Tibial artery (tissue), 4 donors: ENCODE measurements at places on chromosomes 5 and 9.

GRCh38 chr5:108521841-108522506, 140.1 kb upstream of the FBXL17 start:
- no peak for DNase-seq

GRCh38 chr9:98280574-98280973, 25.1 kb upstream of the TBC1D2 start:
- DNase-seq: no peak

GRCh38 chr5:132464156-132464939, 26.2 kb downstream of the IRF1 start:
- peak; percentile 18 for DNase-seq

DNA sequence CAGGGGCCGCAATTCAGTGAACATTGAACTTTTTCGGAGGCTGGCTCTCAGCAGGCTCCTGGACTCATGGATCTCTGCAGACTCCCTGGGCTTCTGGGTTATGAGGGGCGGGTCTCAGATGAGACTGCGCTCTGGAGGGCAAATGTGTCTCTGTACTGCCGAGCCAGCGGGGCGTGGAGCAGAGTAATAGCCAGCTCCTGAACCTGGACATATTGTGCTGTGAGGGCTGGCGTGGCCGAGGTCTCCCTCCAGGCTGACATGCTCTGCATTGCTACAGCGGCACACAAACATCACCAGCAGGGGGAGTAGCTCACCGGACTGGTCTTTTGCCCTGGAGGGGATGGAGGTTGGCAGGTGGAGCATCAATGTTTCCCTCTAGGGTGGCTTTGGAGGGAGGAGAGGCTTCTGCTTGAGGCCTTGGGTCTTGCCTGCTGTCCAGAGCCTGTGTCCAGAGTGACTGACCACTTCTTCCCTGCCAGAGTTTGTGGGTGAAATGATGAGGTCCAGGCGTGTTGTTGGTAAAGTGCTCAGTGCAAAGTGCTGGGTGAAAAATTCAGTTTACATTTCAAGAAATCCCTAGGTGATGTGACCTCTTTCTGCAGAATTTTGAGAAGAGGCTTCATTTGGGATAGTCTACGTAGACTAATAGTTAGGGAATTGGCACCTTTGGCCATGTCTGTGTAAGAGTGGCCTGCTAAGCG, 10.9 kb upstream of the GADD45G start:
- no peak for DNase-seq

- DNase-seq: peak; percentile 3
Measured at GRCh38 chr5:168327994-168328393, 36.5 kb downstream of the WWC1 start.

GRCh38 chr5:80318212-80318611, 1.6 kb upstream of the SPZ1 start:
- DNase-seq: no peak

GRCh38 chr9:126165755-126166154, 160.9 kb upstream of the MVB12B start:
- peak; percentile 39 for DNase-seq

- no peak for DNase-seq
Measured at GRCh38 chr5:134188092-134188491, 11.3 kb upstream of the SKP1 start.

GRCh38 chr5:33594006-33594405, 153.2 kb downstream of the TARS1 start:
- DNase-seq: no peak

DNA sequence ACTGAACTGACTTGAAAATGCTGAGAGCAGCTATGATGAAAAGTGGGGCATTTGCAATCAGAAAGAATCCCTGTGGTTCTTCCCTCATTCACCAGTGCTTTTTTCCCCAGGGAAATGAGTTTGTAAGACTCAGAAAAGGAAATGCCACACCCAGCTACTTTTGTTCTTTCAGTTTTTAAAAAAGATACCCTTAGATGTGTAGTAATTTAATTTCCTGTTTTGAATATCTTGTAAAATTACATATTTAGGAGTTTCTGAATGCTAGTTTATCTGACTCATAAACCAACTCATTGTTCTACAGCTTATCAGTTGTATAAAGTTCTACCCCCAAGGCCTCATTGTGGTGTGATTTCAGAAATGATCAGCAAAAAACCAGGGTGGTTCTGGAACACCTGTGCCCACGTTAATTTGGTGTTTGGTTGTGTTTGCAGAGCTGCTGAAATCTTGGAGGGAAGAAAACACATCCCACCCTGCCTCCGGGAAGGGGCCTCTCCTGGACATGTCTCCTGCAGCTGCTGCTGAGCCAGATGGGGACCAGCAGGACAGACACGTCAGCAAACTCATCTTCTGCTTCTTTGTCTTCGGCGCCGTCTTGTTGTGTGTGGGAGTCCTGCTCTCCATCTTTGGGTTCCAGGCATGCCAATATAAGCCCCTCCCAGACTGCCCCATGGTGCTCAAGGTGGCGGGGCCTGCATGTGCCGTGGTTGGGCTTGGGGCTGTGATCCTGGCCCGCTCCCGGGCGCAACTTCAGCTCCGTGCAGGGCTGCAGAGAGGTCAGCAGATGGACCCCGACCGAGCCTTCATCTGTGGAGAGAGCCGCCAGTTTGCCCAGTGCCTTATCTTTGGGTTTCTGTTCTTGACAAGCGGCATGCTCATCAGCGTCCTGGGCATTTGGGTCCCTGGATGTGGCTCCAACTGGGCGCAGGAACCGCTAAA, 2.8 kb downstream of the TMEM171 start:
- DNase-seq: no peak

- DNase-seq: no peak
Measured at GRCh38 chr5:148228392-148228984, 9.8 kb upstream of the MARCOL start.

- DNase-seq: no peak
Measured at GRCh38 chr9:132892400-132892799, 13.7 kb downstream of the SPACA9 start.

GRCh38 chr9:99807956-99808355, 13.7 kb upstream of the NR4A3 start:
- no peak for DNase-seq

DNA sequence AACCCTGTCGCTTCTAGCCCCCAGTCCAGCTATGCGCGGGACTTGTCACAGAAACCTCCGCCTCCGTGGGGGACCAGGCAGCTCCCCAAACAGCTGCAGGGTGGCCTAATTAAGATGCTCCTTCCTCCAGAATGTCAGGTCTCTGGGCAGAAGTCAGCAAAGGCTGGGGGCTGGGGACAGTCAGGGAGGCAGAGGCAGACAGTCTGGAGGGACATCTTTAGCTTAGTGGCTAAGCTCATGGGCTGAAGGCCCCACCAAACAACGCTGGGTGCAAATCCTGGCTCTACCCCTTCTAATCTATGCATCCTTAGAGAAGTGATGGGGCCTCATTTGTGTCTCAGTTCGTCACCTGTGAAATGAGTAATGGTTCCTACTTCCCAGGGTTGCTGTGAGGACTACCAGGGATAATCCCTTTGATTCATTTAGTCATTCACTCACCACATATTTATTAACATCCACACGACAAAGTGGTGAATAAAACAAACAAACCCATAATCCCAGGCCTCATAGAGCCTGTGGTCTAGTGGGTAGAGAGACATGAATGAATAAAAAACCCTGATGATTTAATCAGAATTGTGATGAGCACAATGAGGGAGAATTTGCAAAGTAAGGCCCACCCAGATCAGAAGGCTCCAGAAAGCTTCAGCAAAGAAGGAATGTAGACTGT, 20.2 kb upstream of the MED27 start:
- DNase-seq: no peak

DNA sequence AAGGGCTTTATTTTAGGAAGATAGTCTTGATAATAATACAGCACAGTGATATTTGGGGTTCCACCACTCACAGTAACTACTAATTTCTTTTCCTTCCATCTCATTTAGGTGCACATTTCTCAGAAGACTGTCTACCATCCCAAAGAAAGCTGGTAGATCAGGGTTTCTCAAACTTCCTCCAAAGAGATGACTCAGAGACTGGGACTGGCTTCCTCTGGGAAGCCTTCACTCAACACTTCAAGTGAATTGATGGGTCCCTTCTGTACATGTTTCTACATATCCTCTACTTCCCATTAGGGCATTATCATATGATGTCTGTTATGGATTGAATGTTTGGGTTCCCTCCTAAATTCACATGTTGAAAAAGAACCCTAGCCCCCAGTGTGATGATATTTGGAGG, 138.5 kb downstream of the SPOCK1 start:
- DNase-seq: no peak

DNA sequence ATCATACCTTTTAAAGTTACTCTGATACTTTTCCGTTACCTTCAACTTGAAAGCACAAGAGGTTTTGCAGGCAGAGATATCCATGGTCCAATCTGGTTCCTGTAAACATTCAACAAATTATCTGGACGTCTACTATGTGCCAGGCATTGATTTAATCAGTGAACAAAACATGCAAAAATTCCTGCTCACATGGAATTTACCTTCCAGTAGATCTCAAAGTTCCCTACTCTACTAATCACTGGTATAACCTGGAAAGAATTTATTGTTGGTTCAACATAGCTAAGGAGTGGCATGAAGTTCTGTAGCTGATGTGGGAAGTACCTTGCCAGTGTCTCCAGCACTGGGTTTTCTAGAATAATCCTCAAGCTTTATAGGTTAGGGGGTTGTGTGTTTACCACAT, 9.8 kb downstream of the OCLN start:
- no peak for DNase-seq

- DNase-seq: no peak
Measured at GRCh38 chr5:109945723-109946480, 256.2 kb downstream of the MAN2A1 start.

DNA sequence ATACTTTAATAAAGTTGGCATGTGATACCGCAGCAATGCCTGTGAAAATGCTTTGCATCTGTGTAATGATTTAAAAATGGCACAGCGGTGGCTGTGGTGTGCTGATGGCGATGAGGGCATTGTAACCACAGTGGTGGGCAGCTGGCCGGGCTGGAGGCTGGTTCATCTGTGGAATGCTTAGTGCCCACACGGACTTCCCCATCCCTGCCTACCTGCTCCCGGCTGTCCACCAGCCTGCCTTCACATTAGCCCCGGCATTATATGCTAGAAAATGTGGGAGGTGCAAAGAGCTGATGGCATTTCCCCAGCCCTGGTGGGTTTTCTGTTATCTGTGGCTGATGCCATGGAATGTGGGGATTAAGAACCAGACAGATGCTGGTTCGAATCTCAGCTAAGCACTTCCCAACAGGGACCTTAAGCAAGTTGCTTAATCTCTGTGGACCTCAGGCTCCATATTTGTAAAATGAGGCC, 2.9 kb upstream of the NDST1 start:
- DNase-seq: no peak

- DNase-seq: no peak
Measured at GRCh38 chr5:61401726-61402125, 69.7 kb downstream of the ZSWIM6 start.

DNA sequence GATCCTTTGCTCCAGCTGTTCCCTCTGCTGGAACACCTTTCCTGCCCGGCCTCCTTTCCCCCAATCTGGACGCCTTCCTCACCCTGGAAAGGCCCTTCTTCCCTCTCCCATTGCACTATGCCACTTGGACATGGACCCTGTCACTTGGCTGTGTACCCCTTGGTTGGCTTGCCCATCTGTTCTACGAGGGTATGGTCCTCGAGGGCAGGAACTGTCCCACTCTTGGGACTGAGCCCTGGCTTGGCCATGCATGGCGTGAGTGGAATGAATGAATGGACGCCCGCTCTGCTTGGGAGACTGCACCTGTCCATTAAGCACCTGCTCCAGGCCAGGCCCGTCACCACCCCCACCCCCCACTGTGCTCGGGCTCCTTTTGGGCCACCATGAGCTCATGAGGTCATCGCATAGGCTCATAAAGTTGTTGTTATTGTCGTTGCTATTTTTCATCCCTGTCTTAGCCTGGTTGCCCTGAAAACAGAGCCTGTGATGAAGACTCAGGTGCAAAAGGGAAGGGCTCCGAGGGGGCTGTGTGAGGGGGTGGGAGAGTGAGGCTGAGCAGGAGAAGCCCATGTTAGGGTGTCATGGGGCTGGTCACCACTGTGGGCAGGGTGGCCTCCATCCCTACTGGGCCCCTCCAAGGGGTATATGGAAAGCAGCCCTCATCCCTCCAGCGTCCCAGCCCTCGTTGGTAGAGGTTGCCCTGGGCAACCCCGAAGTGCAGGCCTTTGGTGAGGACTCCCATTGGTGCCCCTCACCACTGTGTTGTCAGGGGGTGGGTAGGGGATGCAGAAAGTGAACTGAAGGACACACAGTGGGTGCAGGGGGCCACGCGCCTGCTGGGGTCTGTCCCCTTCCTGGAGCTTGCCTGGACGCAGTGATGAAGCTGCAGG, 57.2 kb upstream of the IER5L start:
- no peak for DNase-seq

DNA sequence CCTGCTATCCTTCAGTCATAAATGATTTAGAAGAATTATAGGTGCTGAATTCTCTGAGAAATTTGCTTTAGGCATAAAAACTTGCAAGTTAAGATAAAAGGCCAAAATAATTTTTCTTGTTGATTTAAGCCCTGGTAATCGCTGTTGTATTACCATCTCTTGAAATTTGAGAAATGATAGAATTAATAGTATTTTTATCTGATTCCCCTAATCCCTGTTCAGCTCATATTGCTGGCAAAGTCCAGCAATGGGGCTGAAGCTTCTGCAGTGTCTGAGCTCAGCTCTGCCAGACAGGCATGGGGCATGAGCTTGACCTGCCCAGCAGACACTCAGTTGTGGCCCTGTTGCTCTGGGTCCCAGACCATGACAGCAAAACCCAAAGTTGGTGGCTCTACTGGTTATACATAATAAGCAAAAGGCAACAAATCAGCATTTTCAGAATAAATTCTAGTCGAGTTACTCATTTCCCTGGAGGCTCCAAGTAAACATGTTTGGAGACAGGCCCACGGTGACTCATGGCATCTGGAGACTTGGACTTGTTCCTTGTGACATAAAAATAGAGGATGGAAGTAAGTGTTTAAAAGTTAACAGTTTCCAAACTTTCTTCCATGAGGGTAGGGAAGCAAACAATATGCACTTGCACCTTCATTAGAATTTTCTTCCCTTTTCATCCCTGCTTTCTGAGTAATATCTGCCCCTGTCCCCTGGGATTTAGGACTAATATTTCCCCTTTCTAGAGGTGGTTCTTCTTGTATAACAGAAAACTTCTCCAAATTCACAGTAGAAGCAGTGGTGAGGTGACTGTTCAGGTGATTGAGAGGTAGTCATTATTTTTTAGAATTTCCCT, 60.2 kb upstream of the SLC2A8 start:
- DNase-seq: peak; percentile 92

DNA sequence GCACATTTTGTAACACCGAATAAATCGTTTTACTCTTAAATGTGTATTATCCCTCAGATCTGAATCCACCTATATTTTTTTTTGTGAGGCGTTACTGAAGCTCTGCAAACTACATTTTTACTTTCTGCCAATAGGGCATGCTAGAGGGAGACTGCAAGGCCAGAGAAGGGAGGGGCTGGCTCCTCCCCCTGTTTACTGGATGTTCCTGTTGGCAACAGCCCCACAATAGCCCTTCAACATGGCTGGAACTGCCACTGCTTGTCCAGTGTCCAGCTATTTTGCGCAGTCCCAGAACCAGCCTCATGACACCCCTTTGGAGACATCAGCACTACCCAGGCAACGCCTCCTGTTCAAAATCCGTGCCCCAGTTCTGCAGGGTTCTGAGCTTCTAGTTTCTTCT, 85.4 kb upstream of the MIER3 start:
- no peak for DNase-seq

GRCh38 chr5:153863951-153864350, 174.8 kb downstream of the FAM114A2 start:
- DNase-seq: no peak

- DNase-seq: no peak
Measured at GRCh38 chr5:144017119-144017518, 153.3 kb downstream of the YIPF5 start.
